Fibroblast of villous mesenchyme (primary cell): ENCODE measurements at places on chromosomes 3 and 15. TPM values are rescaled to one million over a fixed set of nuclear protein-coding genes. Genes with fewer than 3 reads are reported as not detected.

DNA sequence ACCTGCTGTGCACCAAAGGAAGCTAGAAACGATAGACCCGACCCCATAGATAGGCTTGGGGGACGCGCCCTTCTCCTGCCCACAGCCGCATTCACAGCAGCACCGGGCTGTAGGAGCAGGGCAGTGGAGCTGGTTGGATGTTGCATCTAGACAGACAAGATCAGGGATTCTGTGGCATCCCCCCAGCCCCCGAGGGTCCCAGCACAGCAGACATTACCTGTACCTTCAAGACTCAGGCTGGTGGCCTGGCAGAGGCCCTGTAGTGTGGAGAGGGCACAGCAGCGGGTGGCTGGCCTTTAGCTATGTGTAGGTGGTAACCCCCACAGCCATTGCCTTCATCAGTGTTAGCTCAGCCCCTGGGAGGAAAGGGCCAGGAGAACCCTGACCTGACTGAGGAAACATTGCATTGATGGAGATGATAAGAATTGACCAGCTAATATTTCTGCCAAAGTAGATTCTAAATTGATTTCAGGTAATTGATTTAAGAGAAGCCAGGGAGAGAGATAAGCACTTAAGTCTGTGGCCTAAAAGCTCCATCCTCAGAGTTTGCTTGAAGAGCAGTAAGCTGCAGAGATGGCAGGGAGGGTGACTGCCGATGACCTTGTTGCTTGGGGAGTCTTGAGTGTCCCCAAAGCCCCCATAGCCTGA is 269.4 kb downstream of the TLE3 start:
- DNase-seq, result no peak

GRCh38 chr3:85476891-85477495 is 518.2 kb downstream of the CADM2 start:
- no peak for DNase-seq

GRCh38 chr15:37516621-37517020 is 416.3 kb upstream of the MEIS2 start:
- no peak for DNase-seq

COL6A6 gene
- total RNA-seq, result under 0.01 TPM in 1 of 2 replicates, not detected in the other

KCNH8 gene
- total RNA-seq, result not detected in 2 replicates
